ENCODE measurements at places on chromosomes 7 and 10.

- peak; percentile 73 for DNase-seq
Measured at GRCh38 chr10:50577681-50578350, 45.9 kb downstream of the SGMS1 start.

- DNase-seq, result no peak
Measured at GRCh38 chr7:27112955-27113949, 10.8 kb upstream of the HOXA2 start.

DNA sequence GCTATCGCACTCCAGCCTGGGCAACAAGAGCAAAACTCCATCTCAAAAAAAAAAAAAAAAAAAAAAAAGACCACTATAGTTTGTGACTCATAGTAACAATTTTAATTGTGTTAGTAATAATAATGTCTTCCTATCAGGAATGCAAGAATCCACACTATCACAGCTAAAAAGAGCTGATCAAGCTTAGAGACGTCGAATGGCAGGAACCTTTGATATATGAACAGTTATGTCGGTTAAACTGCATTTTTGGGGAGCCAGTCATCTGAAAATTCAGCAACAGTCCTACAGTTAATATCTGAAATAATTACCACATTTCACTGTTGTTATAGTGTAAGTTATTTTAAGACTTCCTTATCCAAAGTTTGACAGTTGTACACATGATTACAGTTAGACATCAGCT, 8.8 kb downstream of the PHYH start:
- no peak for DNase-seq

- DNase-seq, result no peak
Measured at GRCh38 chr10:1195828-1196227, 139.6 kb downstream of the WDR37 start.

GRCh38 chr10:45553155-45553554, 119.4 kb downstream of the ZFAND4 start:
- DNase-seq, result peak; percentile 5

- no peak for DNase-seq
Measured at GRCh38 chr10:93211991-93212390, 138.3 kb downstream of the CYP26A1 start.

- DNase-seq, result no peak
Measured at GRCh38 chr7:96221888-96222287, 100.0 kb downstream of the SLC25A13 start.

DNA sequence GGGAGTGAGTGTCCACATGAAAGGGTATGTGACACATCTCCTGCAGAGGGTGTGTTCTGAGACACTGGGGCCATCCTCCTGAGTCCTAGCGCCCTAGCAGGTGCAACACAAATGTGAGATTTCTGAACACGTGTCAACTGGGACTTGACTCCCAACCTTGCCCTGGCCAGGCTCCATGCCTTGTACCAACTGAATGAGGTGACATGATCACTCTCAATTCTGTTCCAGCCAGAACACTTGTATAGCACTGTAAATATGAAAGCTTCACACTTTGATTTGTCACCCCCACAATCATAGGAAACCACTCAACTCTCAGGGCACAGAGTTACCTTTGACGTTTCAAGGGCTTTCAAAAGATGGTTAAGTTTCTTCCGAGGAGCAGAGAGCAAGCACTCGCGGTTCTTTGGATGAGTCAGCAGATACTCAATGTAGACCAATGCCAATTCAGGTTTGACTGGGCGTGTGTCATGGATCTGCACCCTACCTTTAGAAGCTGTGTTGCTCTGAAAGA, 48.6 kb downstream of the NCAPG2 start:
- no peak for DNase-seq

DNA sequence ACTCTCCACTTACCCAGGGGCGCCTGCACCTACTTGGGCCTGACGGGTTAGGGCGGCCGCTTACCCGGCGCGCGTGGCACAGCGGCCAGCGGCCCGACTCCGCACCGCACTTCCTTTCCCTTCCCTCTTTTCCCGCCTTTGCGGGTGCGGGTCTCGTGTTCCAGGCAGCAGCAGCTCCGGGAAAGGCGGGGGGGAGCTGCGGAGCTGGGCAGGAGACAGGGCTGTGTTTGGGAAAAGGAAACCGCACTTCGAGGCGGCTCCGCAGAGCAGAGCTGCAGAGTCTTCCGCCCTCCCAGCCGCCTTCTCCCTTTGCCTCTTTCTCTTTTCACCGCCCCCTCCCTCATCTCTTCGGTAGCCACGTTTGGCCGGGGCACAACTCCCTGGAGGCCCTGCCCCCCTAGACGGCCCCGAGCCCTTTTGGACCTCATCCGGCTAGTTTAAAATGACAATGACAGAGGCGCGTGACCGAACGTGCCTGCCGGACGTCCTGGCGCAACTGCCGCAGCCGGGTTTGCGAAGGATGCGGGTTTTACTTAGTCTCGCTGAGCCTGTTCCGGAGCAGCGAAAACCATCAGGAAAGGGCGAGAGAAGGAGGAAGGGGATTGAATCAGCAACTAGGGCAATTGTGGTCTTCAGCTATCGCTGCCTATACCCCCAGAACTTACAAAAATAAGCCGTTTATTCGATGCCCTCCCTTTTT, 7.9 kb upstream of the PAX2 start:
- DNase-seq, result no peak

DNA sequence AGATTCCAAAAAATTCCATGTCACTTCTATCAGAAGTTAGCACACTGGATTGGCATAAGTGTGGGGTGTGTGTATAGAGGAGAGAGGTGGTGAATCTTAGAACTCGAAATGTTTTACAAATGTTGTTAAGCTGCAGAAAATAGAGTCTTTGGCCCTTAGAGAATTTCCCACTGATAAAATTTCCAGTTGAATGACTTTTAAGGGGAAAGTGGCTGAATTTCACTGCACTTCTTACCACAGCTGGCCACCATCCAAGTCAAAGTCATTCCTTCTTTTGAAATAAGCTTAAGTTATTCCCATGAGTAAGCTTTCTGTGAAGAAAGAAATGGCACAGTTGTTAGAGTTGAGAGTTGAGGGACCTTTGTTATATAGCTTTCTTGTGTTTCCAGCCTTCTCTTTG, 13.9 kb downstream of the VCL start:
- DNase-seq, result peak; percentile 67

DNA sequence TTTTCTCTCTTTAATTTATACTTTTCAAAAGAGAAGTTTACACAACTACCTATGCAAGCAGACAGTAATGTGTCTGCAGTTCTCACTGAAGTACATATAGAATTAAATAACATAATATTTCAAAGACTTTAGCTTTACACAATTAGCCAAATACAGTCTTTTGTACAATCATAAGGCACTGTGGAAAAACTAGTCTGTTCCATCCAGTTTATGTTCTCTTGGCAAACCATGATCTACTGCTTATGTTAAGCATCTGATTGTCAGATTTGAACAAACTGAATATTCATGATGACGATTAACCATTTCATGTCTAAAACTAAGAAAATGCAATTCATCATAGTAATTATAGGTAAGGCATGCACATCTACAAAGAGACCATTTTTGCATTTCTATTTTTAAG, 842 bp downstream of the SEMA3A start:
- DNase-seq, result no peak

Measured in inflammatory macrophage (primary cell).